Activated naive CD4-positive, alpha-beta T cell treated with Interleukin-2 at 50 U/mL for 16 hours (primary cell): ENCODE measurements at places on chromosomes 3 and 15.

- no peak for DNase-seq
Measured at GRCh38 chr3:9045371-9045770, 82.1 kb upstream of the RAD18 start.

GRCh38 chr3:156750191-156750873 lies 75.8 kb upstream of the LEKR1 start:
- DNase-seq = no peak

DNA sequence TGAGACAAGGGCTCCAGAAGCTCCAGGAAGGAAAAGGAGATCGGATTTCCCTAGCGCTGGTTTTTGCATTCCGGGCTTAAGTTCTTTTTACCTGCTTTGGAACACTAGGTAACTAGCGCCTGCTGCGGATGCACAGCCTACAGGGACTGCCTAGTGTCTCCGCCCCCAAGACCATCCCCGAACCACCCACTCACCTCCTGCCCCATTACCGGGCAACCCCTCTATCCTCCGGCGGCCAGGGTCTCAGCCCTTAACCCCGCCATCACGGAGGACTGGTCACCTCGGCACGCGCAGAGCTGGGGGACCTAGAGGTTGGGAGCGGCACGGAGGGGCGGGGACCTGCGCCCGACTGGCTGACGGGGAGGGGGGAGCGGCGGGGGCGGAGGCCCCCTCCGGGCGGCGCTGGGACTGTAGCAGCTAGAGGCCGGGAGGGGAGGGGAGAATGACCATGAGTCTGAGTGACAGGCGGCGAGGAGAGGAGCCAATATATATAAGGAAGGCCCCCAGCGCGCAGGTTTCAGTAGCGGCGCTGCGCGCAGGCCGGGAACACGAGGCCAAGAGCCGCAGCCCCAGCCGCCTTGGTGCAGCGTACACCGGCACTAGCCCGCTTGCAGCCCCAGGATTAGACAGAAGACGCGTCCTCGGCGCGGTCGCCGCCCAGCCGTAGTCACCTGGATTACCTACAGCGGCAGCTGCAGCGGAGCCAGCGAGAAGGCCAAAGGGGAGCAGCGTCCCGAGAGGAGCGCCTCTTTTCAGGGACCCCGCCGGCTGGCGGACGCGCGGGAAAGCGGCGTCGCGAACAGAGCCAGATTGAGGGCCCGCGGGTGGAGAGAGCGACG lies at the start of gene DLL4:
DLL4 (plus strand) TSS at position 520 of the 839 bp plus-strand sequence. CDS start 329 bp downstream, outside the sequence.
- DNase-seq = peak; percentile 47

DNA sequence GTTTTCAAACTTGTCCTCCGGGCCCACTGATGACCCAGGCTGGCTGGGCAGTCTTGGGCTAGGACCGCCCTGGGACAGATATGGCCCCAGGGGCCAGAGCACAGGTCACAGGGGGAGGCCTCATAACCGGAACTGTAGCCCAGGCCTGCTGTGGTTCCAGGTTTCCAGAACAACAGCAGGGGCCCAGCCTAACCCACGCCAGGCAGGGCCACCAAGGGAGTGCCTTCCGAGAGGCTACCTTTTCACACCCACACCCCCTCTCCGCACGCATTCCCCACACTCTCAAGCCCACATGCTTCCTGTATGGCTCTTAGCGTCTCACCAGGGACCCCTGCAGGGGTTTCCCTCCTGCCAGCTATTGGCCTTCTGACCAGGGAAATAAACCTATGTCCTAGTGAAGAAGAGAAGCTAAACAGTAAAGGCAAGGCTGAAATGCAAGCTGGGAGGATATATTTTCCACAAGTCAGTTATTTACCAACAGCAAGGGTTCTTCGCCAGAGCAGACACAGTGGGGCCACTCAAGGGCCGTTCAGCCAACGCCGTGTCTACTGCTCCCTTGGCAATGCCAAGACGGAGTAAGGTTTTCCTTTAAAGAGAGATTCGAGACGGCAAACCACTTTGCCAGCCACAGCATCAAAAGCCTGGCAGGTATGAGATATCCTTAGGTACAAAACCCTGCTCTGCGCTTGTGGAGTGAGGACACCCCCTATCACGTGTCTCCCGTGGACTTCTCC lies 135.1 kb downstream of the ATP10A start:
- no peak for DNase-seq

- DNase-seq = no peak
Measured at GRCh38 chr3:48748754-48749153, 31.7 kb upstream of the IP6K2 start.
